ENCODE measurements at places on chromosomes 3 and 15. TPM values are rescaled to one million over a fixed set of nuclear protein-coding genes. Genes with fewer than 3 reads are reported as not detected.

DNA sequence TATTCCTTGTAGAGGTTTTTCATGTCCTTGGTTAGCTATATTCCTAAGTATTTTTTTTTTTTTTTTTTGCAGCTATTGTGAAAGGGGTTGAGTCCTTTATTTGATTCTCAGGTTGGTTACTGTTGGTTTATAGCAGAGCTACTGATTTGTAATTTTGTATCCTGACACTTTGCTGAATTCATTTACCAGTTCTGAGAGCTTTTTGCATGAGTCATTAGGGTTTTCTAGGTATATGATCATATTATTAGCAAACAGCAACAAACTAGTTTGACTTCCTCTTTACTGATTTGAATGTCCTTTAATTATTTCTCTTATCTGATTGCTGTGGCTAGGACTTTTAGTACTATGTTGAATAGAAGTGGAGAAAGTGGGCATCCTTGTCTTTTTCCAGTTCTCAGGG lies 737.4 kb downstream of the ZNF385D start:
- DNase-seq = no peak

GRCh38 chr3:113247068-113247467 lies 35.7 kb downstream of the BOC start:
- no peak for DNase-seq

- DNase-seq = peak; percentile 44
These were observed 34.9 kb downstream of the PRKCD start for GRCh38 chr3:53195602-53196574.

GRCh38 chr3:133884054-133884886 lies 11.4 kb downstream of the RAB6B start:
- DNase-seq = no peak

GRCh38 chr3:130341882-130342281 lies 3.6 kb upstream of the COL6A5 start:
- DNase-seq = no peak

DNA sequence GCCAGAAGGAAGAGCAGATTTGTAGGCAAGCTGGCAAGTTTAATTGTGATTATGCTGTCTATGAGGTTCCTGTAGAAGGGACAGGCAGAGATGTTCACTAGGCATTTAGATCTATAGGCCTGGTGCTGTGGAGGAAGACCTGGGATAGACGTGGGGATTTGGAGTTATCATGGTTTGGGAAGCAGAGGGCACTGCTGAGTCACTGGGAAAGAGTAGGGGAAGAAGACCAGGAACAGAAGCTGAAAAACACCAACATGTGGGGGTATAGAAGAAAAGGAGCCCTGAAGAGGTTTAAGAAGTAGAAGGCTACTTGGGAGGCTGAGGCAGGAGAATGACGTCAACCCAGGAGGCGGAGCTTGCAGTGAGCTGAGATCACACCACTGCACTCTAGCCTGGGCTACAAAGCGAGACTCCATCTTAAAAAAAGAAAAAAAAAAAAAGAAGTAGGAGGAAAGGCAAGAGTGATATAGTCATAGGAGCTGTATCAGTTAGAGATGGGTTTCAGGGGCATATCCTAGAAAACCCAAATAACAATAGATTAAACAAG lies 19.3 kb downstream of the GRK7 start:
- DNase-seq = peak; percentile 14

- DNase-seq = no peak
These were observed 198.6 kb upstream of the BCL6 start for GRCh38 chr3:187943677-187944389.

DNA sequence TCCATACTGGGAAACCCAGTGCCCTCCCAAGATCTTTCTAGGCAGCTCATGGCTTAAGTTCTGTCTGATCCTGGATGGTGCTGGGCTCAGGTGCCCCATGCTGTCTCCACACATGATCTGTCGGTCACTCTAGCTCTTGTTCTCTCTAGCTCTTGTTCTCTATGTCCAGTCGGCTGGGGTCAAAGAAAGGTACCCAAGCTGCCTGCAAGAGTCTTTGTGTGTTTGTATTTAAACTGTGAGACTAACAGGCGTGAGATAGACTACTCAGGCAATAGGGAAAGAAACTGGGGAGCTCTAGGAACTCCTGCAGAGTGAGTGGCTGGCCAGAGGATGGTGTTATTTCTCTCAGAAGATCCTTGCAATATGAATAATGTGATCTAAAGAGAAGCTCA lies 40.2 kb downstream of the GPR156 start:
- DNase-seq = no peak

GRCh38 chr15:61314427-61314826 lies 85.3 kb upstream of the RORA start:
- no peak for DNase-seq

DNA sequence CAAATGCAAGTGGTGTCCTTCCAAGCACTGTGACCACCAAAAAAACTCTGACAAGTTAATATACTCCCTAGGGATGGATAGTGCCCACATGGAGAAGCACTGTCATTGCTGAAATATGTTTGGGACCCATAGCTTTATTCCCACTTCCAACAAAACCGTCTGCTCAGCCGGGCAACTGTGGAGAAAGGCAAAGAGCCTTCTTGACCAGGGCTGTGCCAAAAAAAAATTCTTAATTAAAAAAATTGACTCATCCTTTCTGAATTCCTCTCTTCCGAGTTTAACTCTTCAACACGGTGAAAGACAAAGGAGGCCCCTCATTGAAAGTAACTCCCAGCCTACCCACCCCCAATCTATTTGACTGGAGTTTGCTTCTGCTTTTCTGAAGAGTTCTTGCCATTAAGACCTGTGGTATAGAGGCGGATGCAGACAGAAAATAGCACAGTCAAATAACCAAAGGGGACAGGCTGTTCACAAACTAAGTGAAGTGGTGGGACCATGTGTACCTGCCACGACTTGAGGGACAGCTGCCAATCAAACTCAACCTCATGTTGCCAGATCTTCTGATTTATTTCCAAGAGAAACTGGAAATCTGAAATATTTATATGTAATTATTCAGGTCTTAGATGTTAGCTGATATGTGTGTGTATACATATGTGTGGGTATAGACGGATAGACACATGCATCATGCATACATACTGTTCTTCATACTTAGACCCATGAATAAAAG lies 135.4 kb upstream of the PFN2 start:
- peak; percentile 75 for DNase-seq

DNA sequence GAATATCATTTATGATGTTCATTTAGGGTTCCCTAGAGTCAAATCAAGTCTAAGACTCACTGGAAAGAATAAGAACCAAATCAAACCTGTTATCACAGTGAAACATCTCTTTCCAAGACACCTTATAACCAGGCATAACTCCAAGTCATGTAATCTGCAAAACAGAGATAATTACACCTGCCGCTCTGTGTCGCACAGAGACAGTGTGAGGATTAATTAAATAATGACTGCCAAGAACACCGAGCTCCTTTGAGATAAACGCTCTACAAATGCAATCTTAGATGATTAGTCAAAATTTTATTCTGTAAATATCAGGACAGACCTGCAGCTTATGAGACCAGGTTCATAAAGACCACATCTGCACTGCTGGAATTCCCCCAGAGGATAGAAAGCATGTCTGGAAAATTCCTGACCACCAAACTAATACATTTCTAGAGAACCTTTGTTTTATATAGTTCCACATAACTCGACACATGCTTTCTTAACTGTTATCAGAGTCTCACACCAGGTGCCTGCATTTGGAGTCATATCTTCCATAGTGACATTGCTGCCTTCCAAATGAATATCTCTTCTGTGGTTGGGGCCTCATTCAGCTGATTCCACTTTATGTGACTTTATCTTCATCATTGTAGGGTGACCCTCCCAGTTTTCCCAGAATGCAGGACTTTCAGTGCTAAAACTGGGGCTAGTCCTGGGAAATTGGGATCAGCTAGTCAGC lies 252.8 kb downstream of the CD47 start:
- no peak for DNase-seq

GRCh38 chr3:29301332-29302019 lies 20.6 kb downstream of the RBMS3 start:
- DNase-seq = no peak

DNA sequence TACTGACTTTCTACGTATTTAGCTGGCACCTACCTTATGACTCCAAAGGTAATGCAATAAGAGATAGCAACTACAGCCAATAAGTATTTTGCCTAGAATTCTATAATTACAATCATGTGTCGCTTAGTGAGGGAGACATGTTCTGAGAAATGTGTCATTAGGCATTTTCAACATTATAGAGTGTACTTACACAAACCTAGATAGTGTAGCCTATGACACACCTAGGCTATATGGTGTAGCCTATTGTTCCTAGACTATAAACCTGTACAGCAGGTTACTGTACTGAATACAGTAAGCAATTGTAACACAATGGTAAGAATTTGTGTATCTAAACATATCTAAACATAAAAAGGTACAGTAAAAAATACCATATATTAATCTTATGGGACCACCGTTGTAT lies 363.4 kb upstream of the DPH6 start:
- no peak for DNase-seq

DNA sequence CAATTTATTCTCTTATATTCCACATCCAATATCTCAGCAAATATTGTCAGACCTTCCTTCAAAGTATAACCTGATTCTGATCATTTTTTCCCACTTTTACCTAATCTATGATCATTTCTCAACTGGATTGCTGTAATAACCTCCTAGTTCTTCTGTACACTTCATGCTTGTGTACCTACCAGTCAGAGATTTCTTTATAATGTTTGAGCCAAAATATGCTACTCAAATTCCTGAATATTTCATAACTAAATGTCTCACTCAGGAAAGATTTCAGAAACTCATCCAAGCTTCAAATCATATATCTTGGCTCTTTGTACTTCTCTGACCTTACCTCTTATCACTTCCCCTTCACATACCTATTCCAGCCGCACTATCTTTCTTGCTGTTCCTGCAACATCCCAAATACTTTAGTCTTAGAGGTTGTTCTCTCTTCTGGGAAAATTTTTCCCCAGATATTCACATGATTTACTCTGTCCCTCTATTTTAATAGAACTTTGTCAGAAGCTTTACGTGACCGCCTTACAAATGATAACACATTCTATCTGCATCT lies 20.0 kb downstream of the BCHE start:
- DNase-seq = no peak

GRCh38 chr3:173340626-173341025 lies 56.9 kb upstream of the NLGN1 start:
- DNase-seq = no peak

- no peak for DNase-seq
These were observed 82.4 kb upstream of the PLCL2 start for GRCh38 chr3:16802389-16802788.

DNA sequence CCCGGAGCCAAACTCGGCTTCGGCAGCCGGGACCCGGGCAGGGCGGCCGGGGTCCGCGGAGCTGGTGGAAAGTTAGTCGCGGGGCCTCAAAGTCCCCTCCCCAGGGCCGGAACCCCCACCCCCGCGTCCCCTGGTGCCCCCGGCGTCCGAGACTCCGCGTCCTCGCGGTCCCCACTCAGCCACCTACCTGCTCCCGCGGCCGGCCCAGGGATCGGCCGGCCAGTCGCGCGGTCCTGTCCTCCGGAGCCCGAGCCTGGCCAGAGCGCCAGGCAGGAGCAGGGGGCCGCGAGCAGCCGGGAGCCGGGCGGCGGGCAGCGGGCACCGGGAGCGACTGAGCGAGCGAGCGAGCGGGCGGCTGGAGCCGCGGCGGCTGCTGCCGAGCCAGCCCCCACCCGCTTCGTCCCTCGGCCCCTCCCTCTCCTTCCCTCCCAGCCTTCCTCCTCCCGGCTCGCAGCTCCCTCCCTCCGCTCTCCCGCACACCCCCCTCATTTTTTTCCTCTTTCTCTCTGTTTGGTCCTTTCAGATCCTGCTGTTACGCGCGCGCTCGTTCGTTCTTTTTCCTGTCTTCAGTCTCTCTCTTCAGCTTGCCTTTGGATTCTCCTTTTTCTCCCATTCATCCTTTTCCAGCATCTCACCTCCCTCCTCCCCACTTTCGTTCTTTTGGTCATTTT lies at the start of gene MEGF11:
Gene MEGF11 (minus strand): TSS at position 333 of the 671 bp plus-strand sequence. CDS start 125,347 bp downstream, outside the sequence.
- DNase-seq = peak; percentile 17

DNA sequence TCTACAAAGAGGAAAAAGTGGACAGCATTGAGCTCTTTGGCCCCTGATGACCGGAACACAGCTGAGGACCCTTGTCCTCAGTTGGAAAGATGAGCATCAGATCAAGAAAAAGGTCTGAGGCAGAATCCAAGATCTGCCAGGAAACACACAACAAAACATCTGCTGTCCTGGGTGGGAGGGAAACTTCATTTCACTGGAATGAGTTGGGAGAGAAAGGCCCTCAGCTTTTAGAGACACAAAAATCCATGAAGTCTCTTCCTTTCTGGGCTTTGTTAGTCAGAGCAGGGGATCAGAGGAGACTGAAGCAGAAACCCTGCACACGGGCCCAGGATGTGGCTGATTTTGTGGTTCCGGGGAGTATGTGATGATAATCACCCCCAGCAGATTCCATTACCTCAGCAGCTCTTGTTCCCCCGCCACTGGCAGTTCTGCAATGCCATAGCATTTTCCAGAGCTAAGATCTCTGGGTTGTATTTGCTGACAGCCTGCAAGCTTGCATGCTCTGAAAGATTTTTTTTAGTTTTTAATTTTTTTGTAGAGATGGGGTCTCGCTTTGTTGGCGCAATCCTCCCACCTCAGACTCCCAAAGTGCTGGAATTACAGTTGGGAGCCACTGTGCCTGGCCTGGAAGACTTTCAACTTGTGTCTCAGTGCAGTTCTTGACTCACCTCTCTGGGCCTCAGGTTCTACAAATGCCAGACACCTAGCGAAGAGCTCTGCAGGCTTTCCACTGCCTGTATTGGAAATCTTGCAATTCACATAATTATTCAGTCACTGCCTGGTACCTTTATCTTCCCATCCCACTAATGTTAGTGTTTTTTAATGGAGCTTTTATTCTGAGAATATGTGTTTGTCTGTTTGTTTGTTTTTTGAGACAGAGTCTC lies 5.8 kb upstream of the TATDN2 start:
- peak; percentile 96 for DNase-seq

DNA sequence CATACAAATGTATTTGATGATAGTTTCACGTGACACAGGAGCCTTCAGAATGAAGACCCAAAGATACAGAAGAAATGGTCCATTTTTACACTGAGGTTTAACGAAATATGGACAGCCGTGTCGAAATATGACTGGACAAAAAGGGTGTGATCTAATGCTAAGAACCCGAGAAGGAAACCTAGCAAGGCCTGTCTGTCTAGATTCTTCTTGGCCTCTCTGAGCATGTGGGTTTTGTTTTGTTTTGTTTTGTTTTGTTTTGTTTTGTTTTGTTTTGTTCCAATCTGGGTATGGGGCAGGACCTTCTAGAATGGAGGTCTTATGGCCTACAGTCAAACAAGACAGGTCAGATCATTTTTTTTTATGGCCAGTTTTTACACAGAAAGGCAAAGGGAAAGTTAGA lies 242.7 kb upstream of the STT3B start:
- no peak for DNase-seq

- peak; percentile 88 for DNase-seq
These were observed 38.0 kb downstream of the CCR3 start for GRCh38 chr3:46280105-46280797.

DLL4 gene
- 2.5 TPM for total RNA-seq

KCTD6 gene
- total RNA-seq = 20.8 TPM

TMEM89 gene
- total RNA-seq = not detected

ATP13A4 gene
- total RNA-seq = not detected

NEO1 gene
- total RNA-seq = 4.1 TPM

ROPN1 gene
- 1.3 TPM for total RNA-seq

PPM1L gene
- total RNA-seq = 1.6 TPM

GOLGA8S gene
- 0.48 TPM for total RNA-seq

All from RPMI7951 (cell line).